ENCODE measurements at places on chromosomes 7 and 10. TPM values are rescaled to one million over a fixed set of nuclear protein-coding genes. Genes with fewer than 3 reads are reported as not detected.
A peak's percentile ranks its signal among the peaks of the same experiment; 100 is the strongest.

GRCh38 chr7:18859318-18859717, 258.1 kb downstream of the TWIST1 start:
- H3K27ac ChIP-seq = no peak overlapping the region
- no peaks in the 10 kb centered on the region for H3K27me3 ChIP-seq
- H3K4me3 ChIP-seq = no peak overlapping the region

DNA sequence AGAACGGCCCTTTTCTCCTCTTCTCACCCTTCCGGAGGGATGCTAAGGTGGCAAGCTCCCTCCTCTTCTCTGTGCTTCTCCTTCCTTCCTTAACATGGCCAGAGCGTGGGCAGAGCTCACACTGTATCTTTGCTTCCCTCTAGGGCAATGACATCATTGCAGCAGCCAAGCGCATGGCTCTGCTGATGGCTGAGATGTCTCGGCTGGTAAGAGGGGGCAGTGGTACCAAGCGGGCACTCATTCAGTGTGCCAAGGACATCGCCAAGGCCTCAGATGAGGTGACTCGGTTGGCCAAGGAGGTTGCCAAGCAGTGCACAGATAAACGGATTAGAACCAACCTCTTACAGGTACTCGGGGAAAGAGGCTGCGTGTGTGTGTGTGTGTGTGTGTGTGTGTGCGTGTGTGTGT, 36.6 kb downstream of the AP3M1 start:
- H3K4me1 ChIP-seq = peaks cover 8% of the 10 kb centered on the region
- peak overlapping the region; percentile 67 for H3K27ac ChIP-seq
- peaks cover 48% of the 10 kb centered on the region for H3K36me3 ChIP-seq
- no peak for DNase-seq
- H3K4me3 ChIP-seq = no peak overlapping the region

GRCh38 chr7:153457746-153458145, 594.5 kb upstream of the DPP6 start:
- no peak for DNase-seq
- H3K4me1 ChIP-seq = no peaks in the 10 kb centered on the region

DNA sequence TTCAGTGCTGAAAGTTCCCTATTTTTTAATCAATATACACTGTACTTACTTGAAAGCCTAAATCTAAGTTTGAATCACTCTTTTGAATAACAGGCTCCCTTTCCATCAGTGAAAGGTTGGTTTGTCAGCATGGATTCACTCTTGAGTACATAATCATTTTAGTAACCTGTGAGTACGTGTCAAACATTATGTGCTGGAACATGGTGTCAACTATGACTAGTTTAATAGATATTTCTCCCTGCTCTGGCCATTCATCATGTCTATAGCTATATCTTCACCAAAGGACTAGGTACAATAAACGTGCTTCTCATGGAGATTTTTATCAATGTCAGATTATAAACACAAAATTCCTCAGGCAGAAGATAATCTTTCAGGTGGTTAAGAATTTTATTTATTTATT, 61.7 kb upstream of the MDFIC start:
- no peak overlapping the region for H3K4me3 ChIP-seq
- no peaks in the 10 kb centered on the region for H3K4me1 ChIP-seq
- H3K27ac ChIP-seq = no peak overlapping the region

GRCh38 chr7:106329408-106329807, 44.6 kb upstream of the NAMPT start:
- no peak overlapping the region for H3K27ac ChIP-seq
- no peak for DNase-seq
- H3K27me3 ChIP-seq = no peaks in the 10 kb centered on the region
- H3K36me3 ChIP-seq = no peaks in the 10 kb centered on the region
- H3K4me3 ChIP-seq = no peak overlapping the region

DNA sequence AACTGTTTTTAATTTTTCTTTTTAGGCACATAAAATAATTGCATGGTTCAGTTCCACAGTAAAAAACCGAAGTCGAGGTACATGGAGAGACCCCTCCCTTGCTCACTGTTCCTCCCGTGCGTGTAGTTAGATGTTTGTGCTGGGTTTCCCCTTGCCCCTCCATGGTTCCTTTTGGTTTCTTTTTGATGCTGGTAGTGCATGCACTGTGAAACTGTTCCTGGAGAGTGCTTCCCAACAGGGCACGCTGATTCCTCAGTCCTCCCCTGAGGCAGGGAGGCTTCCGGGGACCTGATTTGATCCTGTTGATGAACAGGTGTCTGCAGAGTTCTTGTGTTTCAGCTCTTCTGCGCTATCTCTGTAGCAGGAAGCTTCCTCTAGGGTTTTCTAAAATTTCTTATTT, 69.5 kb downstream of the ADCY1 start:
- H3K27me3 ChIP-seq = no peaks in the 10 kb centered on the region
- DNase-seq = no peak
- no peak overlapping the region for H3K4me3 ChIP-seq
- no peaks in the 10 kb centered on the region for H3K4me1 ChIP-seq

DNA sequence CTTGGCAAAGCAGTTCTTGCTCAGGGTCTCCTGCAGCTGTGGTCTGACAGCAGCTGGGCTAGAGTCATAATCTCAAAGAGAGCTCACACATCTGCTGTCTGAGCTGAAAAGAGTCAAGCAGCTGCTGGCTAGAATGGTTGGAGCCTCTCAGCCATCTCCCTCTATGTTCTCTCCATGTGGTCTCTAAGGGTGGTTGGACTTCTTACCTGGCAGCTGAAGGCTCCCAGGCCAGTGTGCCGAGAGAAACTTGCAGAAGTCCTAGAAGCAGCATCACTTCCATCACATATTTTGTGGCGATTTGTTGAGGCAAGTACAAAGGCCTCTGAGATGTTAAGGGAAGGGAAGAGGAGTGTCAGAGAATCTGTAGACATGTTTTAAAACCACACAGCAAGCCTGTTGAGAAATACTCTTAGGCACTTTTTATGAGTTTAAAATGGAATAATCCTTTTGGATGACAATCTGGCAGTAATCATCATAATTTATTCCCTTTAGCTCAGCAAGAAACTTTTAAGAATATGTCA, 93.2 kb downstream of the REEP3 start:
- no peak overlapping the region for H3K4me3 ChIP-seq
- H3K27me3 ChIP-seq = no peaks in the 10 kb centered on the region
- peaks cover 14% of the 10 kb centered on the region for H3K36me3 ChIP-seq
- peaks cover 12% of the 10 kb centered on the region for H3K4me1 ChIP-seq
- no peak overlapping the region for H3K27ac ChIP-seq
- DNase-seq = no peak

GRCh38 chr10:74968667-74969061, 142.3 kb downstream of the KAT6B start:
- peak overlapping the region; percentile 26 for H3K4me3 ChIP-seq
- peaks cover 10% of the 10 kb centered on the region for H3K36me3 ChIP-seq
- H3K27ac ChIP-seq = no peak overlapping the region

DNA sequence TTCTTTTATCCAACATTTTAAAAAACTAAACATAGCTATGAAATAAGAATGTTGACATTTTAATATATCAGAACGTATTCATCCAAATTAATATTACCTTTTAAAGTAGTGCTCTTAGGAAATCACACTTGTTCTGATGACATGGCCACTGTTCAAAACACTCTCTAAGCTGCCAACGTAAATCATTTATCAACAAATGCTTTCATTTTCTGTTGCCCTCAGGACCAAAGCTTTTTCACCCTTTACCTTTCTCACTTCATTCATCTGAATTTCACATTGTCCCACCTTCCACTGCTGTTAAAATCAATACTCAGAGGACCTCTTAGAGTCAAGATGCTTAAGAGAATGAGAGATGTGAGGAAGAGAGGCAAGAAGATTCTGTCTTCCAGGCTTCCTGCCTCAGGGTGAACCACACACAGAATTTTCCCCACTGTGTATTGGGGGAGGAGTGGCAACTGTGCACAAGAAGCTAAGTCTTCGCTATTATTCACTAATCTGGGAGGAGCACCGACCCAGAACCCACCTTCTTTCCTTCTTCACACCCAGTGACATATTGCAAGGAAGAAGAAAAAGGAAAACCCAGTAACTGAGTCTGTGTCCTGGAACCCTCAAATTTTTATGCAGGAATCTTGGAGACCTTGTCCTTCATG, 21.0 kb downstream of the HIBADH start:
- DNase-seq = no peak
- H3K27me3 ChIP-seq = no peaks in the 10 kb centered on the region
- H3K27ac ChIP-seq = peak overlapping the region; percentile 29

GRCh38 chr10:12055732-12056131, 13.0 kb upstream of the DHTKD1 start:
- H3K27me3 ChIP-seq = no peaks in the 10 kb centered on the region
- H3K4me3 ChIP-seq = no peak overlapping the region
- H3K36me3 ChIP-seq = no peaks in the 10 kb centered on the region
- DNase-seq = no peak
- no peak overlapping the region for H3K27ac ChIP-seq

DNA sequence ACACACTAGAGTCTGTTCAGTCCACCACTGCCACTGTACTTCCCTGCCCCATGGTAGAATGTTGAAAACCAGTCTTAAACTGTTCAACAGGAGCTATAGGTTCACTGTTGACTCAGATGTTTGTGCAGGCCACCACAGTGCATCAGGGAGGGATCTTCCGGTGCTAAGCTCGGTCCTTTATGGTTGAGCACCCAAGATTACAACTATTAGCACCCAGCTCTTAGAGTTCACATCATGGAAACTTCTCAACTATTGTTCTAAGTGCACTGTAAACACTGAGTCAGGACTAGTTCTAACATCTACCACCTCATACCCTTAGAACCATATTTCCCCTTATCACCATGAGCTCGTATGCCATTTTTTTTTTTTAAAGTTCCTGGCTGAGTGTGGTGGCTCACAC, 97.1 kb upstream of the MXI1 start:
- H3K4me1 ChIP-seq = no peaks in the 10 kb centered on the region
- DNase-seq = no peak
- no peaks in the 10 kb centered on the region for H3K27me3 ChIP-seq
- H3K4me3 ChIP-seq = no peak overlapping the region
- peaks cover 40% of the 10 kb centered on the region for H3K36me3 ChIP-seq

- peak overlapping the region; percentile 51 for H3K27ac ChIP-seq
- H3K4me3 ChIP-seq = no peak overlapping the region
- H3K27me3 ChIP-seq = no peaks in the 10 kb centered on the region
- DNase-seq = no peak
- no peaks in the 10 kb centered on the region for H3K4me1 ChIP-seq
Measured at GRCh38 chr7:135466442-135467206, 43.3 kb downstream of the CNOT4 start.

- peaks cover 21% of the 10 kb centered on the region for H3K27me3 ChIP-seq
- no peak for DNase-seq
- peak overlapping the region; percentile 62 for H3K27ac ChIP-seq
- H3K36me3 ChIP-seq = no peaks in the 10 kb centered on the region
Measured at GRCh38 chr10:110353244-110354119, 48.8 kb upstream of the SMNDC1 start.

- no peak for DNase-seq
- peak overlapping the region; percentile 53 for H3K4me3 ChIP-seq
- peaks cover 23% of the 10 kb centered on the region for H3K36me3 ChIP-seq
- H3K27ac ChIP-seq = peak overlapping the region; percentile 59
- peaks cover 7% of the 10 kb centered on the region for H3K4me1 ChIP-seq
Measured at GRCh38 chr7:92042056-92042737, 92.1 kb downstream of the CYP51A1 start.

DNA sequence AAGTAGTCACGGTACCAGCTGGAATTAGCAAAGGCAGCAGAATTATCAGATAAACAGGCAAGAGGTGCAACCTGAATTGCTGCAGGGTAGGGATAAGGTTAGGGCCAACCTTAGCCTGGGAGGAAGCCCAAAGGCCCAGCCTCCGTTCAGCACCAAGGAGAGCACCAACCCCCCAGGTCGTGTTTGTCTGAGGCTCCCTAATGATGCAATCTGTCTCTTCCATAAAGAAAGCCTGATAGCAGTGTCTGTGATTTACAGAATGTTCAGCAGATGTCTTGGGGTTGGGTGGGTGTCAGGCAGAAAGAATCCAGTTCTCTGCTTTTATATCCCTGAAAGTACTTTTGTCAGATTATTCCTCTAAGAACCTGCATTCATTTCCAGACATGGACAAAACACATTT, 328.4 kb upstream of the AOAH start:
- no peak overlapping the region for H3K4me3 ChIP-seq
- H3K27me3 ChIP-seq = no peaks in the 10 kb centered on the region
- DNase-seq = no peak
- H3K4me1 ChIP-seq = peaks cover 10% of the 10 kb centered on the region

- H3K27me3 ChIP-seq = peaks cover 22% of the 10 kb centered on the region
- peaks cover 3% of the 10 kb centered on the region for H3K36me3 ChIP-seq
- H3K4me1 ChIP-seq = peaks cover 25% of the 10 kb centered on the region
- no peak for DNase-seq
Measured at GRCh38 chr10:28849821-28850220, 172.5 kb downstream of the BAMBI start.

- no peaks in the 10 kb centered on the region for H3K36me3 ChIP-seq
- H3K27me3 ChIP-seq = peaks cover 32% of the 10 kb centered on the region
- peaks cover 19% of the 10 kb centered on the region for H3K4me1 ChIP-seq
- H3K4me3 ChIP-seq = peak overlapping the region; percentile 30
- DNase-seq = no peak
Measured at GRCh38 chr10:59711871-59712494, 2.3 kb upstream of the SLC16A9 start.

The TRIM56 gene
- total RNA-seq = 22.2 TPM

The CRYGN gene
- total RNA-seq = 1.3 TPM

The TMEM140 gene
- 0.68 TPM for total RNA-seq

The PRPS1L1 gene
- total RNA-seq = not detected

The NODAL gene
- not detected for total RNA-seq

The CYP3A7 gene
- 0.46 TPM for total RNA-seq

The CHST3 gene
- total RNA-seq = 21.7 TPM

The PTPRN2 gene
- total RNA-seq = 16.2 TPM

The CHRM2 gene
- 11.4 TPM for total RNA-seq
